ENCODE measurements at places on chromosomes 2 and 18.
A peak's percentile ranks its signal among the peaks of the same experiment; 100 is the strongest.

DNA sequence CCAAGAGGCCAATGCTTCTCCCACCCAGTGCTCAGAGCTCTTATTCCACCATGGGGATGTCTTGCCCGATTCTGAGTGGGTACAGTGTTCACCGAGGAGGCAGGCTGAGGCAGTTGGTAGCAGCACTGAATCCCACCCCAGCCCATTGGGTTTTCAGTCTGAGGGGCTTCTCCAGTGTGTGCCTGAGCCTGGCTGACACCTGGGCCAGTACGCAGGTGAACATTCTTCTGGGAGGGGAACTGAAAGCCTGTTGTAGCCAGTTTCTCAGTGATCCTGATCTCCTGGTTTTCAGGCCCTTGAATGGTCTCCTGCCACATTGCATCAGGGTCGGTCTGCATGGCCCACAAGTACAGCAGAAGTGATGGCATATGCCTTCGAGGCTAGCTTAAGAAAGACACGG lies 98.2 kb downstream of the TMEM17 start:
- DNase-seq: no peak

GRCh38 chr18:23703057-23703986 lies 14.1 kb downstream of the LAMA3 start:
- DNase-seq: peak; percentile 46

- DNase-seq: no peak
Measured at GRCh38 chr2:171004363-171004762, 75.3 kb downstream of the GORASP2 start.

- DNase-seq: no peak
Measured at GRCh38 chr2:11669454-11670291, at the start of gene NTSR2. Gene NTSR2 (minus strand): TSS chr2:11670195. CDS start chr2:11670129, 66 bp downstream.

GRCh38 chr2:174445248-174445647 lies 41.6 kb downstream of the GPR155 start:
- DNase-seq: no peak

- no peak for DNase-seq
Measured at GRCh38 chr2:41933046-41933420, 114.8 kb upstream of the PKDCC start.

Data from PC-9 (cell line).